T-cell (primary cell): ENCODE measurements at places on chromosomes 2 and 18.

GRCh38 chr2:57893786-57894185 is 152.8 kb upstream of the VRK2 start:
- no peak for DNase-seq

- no peak for DNase-seq
Observed at GRCh38 chr18:12065397-12065796, 28.2 kb upstream of the ANKRD62 start.

DNA sequence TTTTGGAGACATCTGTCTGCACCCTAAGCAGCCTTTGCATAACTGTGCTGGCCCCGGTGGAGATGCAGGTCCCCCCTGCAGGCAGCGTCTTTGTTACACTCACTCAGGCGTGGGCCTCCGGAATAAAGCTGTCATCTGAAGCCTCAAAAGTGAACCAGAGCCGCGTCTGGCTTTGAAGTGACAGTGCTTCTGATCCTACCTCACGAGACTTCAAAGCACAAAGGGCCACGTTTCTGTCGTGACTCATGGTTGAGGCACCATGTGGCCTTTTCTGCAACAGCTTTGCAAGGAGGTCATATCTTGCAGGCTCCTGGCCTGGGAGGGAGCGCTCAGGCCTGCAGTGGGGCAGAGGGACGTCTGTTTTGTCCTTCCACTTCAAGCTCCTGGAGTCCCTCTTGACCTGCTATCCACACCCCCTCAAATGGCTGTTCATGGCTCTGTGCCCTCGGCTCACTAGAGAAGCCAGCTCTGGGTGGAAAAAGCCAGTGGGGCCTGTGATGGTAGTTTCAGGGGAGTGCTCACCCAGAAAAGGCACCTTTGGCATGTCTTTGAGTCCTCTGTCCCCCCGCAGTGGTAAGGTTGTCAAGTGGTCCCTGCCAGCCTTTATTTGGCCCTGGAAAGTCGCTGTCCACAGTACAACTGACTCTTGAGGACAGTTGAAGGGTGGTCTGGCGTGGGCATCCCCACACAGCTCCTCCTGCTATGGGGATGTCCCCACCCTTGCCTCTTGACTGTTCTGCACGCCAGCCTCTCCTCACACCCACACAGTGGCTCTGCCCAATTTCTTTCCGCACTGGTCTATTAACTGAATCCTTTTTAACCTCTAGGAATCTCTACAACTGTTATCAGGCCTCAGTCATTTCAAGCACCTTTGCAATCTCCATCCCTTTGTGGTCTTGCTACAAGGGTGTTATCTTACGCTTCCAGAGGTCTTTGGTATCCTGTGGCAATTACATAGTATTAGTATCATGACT is 19.3 kb downstream of the GPR55 start:
- DNase-seq = peak; percentile 53

GRCh38 chr18:68847219-68847837 is 49.4 kb downstream of the CCDC102B start:
- no peak for DNase-seq

- no peak for DNase-seq
Observed at GRCh38 chr18:23552505-23552904, 33.8 kb downstream of the NPC1 start.

DNA sequence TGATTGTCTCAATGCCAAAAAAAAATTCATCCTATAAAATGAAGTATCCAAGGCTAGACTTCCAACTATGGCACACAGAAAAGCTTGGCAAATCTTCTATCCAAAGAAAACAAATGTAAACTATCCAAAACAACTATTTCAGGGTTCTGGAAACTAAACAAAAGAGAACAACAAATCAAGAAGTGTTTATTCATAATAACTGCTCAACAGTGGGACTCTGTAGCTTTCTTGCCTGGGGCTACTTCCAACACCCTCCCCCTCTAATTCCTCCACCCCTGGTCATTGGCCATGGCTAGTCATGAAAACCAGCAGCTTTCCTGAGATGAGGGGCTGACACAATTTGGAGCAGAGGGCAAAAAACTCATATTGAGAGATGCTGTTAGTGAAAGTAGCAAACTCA is 107.0 kb downstream of the EXOC6B start:
- DNase-seq = no peak
